Retina (tissue), 1 donor: ENCODE measurements at places on chromosomes 2 and 18.

GRCh38 chr2:164110515-164110914 lies 374.7 kb upstream of the FIGN start:
- no peak for DNase-seq

- DNase-seq, result no peak
Observed at GRCh38 chr2:28293416-28293815, 99.2 kb upstream of the FOSL2 start.

DNA sequence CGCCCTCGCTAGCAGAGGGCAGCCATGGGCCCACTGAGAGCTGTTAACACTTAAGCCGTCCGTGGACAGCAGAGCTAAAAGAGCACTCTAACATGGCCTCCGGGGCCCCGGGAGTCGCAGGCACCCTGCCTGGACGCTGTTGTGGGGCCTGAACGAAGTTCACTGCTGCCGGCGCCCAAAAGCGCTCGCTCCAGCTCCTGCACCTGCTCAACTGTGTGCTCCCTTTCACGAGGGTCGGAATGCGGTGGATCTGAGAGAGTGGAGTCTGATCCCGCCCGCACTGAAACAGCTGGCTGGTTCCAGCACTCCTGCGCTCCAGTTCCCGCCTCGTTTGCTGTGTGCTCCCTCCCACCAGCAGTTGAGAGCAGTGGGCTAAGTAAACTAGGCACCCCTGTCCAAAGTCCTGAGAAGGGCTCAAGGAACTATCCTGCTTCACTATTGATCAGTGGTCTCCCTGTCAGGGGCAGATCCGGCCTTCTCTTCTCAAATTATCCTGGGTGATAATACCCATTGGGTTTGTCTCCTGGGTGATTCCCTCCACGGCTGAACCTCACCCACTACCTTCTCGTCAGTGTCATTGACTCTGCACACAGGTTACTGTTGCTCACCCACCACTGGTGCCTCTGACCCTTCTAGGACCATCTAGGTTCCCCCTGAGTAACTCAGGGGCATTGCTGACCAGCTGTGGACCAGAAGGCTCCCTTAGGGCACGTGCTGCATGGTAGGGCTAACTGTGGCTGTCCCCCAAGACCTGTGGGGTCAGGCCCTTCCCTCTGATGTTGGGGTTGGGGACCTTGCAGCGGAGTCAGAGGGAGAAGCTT lies 23.5 kb downstream of the B3GNT7 start:
- DNase-seq, result no peak

DNA sequence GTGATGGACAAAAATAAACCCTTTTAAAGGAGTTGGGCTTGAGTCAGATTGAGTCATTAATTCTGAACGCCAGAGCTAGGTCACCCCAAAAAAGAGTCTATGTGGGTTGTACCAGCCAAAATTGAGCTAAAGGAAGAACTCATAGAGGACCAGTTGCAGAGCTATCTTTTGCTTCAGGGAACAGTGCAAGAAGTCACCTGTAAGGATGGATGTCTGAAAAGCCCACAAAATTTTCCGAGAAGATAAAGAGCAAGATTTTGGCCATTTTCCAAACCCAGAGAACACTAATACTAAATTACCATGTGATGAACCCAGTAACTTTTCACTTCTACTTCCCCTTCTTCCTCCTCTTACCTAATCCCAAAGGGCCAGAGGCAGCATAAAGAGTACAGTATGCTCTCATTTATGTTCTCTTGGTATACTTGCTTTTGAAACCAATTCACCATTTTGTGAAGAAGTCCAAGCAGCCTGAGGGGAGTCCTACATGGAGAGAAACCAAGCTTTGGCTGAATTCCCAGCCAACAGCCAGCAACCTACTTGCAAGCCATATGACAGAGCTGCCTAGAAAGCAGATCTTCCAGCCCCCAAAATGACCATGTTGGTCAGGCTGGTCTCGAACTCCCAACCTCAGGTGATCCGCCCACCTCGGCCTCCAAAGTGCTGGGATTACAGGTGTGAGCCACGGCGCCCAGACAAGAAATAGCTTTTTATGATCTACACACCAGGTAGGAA lies 551.7 kb downstream of the SATB2 start:
- DNase-seq, result no peak

DNA sequence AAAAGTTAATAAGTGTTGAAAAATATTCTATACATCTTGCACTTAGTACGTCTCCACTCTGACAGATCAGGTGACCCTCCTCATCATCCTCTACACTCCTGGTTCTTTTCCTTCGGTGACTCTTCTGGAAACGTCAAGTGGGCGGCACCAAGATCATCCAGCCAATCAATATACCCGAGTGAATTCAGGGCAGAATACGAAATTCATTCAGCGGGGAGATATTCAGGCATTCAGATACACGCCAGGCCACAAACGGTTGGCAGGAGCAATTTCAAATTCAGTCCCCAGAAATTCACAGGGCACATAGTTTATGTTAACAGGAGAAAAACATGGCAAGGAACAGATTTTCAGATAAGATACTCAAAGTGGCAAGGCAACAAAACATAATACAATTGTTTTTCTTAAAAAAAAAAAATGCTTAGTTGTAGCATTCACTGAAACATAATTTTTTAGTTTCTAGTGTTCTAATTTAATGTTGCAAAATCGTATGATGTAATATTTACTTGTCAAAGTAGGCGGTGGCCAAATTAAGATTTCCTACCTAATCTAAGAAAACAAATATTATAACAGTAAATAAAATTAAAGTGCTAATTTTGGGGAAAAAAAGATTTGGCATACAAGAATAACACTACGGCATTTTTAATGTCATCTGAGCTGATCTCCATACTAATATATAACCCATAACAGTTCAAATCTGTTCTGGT lies 4.2 kb downstream of the CLK1 start:
- DNase-seq, result no peak

GRCh38 chr2:33115196-33115595 lies 168.4 kb downstream of the LTBP1 start:
- no peak for DNase-seq

GRCh38 chr2:186523791-186524190 lies 37.7 kb downstream of the ZC3H15 start:
- no peak for DNase-seq
